ENCODE measurements at places on chromosomes 7 and 10.

DNA sequence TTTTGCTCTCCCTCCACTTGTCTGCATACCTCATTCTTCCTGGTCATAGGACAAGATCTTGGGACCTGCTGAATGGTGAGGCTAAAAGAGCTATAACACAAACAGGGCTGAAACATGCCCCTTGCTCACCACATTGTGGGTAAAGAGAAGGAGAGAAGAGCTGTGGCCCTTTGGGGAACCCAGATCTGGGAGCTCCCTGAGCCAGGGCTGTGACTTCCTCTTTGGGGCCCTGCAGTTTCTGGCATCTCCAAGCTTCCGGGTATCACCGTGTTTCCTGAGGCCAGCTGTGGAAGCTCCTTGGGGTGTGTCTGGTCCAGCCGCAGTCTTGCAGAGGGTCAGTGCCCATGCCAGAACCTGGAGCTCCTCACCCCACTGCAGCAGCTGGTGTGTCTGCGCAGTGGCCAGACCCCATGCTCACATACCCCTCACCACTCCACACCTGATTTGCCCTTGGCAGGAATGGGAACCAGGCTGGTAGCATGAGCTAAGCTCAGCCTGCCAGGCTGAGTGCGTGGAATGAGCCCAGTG lies 34.0 kb downstream of the DKK1 start:
- no peak for DNase-seq

GRCh38 chr7:55016061-55016745 lies 2.6 kb upstream of the EGFR start:
- no peak for DNase-seq

- DNase-seq: no peak
Observed at GRCh38 chr10:95211606-95212279, 17.7 kb downstream of the ACSM6 start.

- no peak for DNase-seq
Observed at GRCh38 chr7:18508443-18509427, 13.2 kb downstream of the HDAC9 start.

DNA sequence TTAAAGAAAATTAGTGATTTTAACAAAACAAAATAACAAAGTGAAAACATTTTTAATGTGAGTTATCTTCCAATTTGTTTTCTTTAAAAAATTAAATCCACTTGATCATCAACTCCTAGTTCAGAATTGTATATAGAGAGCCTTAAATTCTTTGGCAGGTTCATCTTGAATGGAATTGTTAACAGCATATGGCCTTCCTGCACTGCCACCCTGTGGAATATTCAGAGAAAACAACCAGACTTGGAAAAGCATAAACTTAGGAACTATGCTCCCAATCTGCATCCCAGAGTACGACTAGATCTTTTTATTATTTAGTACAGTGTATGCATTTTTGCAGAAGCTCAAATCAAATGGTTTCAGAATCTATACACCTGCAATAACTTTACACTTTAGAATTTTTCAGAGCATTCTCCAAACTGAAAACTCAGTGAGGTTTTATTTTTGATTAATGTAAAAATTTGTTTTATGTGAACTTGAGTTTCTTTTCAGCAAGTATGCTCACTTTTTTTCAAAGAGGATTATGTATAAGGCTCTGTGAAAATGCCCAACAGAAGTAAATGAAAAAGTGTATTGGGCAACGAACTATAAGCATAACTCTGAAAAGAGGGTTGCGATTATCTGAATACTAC lies 44.9 kb upstream of the ANK3 start:
- no peak for DNase-seq

DNA sequence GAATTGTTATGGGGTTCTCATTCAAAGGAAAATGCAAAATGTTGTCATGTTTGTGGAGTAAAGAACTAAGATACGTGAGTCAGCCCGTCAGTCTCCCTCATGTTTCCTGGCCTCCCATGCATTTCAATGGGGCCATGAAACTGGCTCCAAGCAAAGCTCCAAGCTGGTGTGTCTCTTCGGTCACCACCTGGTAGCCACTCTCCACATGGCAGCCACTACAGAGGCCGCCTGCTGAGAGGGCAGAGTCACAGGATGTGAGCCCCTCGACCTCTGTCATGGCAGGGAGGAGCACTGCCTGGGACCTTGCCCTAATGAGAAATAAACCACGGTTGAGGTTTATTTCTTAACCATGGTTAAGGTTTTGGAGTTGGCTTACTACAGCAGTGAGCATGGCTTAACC lies 62.6 kb downstream of the AOC1 start:
- no peak for DNase-seq

DNA sequence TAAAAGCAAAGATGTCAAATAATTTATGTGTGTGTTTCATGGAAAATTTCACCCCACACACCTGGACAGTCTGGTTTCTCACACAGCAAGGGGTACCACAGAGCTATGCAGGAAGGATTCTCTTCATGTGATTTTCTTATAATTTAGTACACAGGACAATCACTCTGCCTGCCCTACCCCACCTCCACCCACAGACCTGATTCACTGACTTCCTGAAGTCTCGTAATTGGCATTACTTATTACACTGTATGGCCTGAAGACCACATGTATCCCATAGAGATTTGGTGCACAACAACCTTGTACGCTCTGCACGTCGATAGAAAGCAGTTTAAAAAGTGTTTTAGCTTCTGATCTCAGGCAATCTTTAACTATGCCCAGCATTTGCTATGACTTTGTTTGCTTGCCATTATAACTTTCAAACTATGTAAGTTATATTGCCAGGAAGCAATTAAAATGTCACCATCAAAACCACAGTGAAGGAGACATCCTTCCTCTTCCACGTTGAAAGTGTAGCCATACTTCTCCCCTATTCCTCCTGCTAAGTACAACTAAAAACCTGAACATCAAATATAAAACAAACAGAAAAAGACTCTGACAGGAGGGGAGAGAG lies 279.4 kb upstream of the IMMP2L start:
- no peak for DNase-seq

GRCh38 chr10:16941870-16942269 lies 124.6 kb upstream of the RSU1 start:
- no peak for DNase-seq

DNA sequence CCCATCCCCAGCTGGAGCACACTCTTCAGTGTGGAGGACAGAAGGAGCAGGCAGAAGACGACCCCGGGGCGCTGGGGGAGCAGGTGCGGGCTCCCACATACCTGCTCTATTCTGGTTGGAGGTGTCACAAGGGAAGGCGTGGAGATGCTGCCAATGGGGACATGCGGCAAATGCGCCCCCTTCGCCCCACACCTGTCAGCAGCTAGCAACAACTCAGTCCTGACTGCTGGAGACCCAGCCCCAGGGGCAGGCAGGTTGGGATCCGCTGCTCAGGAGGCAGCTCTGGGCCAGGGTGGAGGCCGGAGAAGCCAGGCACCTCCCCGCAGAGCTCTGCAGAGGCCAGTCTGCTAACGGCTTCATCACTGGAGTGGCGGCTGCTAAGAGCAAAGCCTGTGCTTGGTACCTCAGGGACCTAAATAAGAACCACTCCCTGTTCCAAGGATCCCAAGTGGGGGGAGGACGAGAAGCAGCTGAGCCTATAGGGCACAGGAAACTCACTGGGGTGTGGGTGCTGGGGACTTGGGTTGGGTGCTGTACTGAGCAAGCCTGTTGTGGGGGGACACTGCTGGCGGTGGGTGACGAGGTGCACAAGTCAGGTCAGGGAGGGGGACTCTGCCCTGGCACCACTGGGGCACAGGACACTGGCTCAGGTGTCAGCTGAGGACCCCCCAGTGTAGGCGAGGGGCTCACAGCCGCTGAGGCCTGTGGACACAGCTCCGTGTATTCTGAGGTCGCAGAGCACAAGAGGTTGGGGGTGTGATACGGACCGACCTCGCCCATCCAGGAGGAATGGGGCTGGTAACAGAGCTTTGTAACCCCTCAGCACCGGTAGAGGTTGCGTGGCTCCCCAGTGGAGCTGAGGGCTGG lies 19.2 kb upstream of the GPR146 start:
- no peak for DNase-seq

DNA sequence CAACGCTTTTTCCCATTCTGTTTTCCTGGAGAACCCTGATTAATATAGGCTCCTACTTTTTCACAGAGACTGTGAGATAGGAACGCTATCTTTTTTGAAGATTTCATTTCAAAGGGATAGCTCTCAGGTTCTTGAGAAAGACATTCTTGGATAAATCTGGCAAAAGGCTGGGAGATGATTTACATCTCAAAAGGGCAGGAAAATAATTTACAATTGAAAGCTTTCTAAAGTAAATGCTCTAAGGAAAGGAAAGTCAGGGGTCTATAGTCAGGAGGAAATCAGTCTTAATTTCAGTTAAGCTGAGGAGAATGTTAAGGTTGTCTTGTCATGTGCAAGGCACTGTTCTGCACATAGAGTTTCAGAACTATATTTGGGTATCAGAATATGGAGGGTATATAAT lies 278.8 kb downstream of the KIF20B start:
- no peak for DNase-seq

- DNase-seq: no peak
Observed at GRCh38 chr7:24825931-24826661, 68.8 kb upstream of the GSDME start.

GRCh38 chr7:107502154-107502553 lies 32.3 kb downstream of the GPR22 start:
- DNase-seq: no peak

DNA sequence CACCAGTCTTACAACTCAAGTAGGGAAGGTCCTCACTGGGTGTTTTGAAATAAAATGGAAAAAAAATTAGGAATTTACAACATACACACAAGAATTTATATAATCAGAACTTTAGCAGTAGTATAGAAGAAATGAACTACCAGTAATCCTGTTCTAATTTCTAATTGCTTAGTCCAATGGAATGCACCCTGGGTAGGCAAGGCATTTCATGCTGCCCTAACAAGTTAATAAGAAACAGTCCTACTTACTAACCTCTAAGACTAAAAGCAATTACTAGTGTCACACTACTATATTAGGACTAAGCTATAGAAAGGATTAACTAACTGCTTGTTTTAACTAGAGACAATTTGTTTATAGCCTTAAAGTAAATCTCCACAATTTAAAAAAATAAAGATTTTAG lies 158.1 kb downstream of the BTAF1 start:
- no peak for DNase-seq

DNA sequence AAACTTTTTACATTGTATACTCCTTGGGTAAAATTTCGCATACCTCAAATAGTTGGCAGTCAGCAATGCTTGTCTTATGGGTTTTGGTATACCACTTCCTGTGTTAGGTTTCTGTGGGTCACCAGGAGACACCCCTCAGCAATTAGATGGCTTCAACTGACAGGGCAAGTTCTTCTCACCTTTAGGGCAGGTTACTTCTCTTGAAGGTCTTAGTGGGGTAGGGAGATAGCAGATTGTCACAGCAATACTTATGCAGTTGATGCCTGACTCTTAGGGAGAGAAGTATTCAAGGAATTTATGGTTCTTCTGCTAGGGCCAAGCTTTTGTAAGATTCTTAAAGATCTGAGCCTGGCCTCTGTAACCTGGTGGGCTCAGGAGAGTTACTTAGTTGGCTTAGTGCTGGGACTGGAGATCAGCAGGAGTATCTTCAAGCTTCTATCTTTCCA lies 42.9 kb downstream of the MKLN1 start:
- no peak for DNase-seq

DNA sequence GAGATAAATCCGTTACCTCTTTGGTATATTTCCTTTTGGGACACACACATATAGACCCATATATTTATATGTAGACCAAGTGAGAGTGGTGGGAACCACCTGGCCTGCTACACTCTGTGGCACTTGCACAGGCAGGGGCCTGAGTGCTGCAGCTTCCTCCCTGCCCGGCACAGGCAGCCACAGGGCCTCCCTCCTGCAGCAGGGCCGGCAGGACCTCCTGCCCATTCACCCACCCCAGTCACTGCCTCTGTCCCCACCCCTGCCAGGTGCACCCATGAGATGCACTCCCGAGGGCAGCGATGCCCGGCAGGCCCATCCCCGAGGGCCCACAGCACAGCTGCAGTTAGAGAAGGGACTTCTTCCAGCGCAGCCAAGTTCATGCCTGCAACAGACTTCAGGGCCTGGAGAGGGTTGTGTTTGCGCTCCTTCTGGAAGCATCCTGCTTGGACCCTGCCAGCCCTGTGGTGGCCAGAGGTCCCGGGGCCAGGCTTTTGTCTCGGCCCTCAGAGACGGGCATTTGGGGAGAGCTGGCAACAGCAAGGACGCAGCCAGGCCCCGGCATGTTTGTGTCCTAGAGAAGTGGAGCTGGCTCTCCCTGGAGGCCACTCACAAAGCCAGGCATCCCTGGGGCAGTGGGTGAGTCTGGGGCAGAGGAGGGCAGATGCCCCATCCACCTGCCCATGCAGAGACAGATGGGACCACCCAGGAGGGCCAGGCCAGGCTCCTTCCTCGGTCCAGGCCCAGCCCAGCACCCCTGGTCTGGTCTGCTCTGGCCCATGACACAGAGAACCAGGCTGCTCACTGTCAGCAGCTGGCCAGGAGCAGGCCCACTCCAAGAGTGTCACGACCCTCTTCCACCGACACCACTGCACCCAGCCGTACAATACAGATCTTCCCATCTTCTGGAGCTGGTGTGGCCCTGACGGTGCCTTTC lies 41.4 kb downstream of the PWWP2B start:
- no peak for DNase-seq

- no peak for DNase-seq
Observed at GRCh38 chr10:15316145-15316544, 54.9 kb downstream of the FAM171A1 start.
